Activated CD8-positive, alpha-beta memory T cell treated with anti-CD3 and anti-CD28 coated beads for 1 hour (primary cell): ENCODE measurements at places on chromosomes 5 and 9.

- DNase-seq, result no peak
Observed at GRCh38 chr5:142388696-142389095, 63.9 kb upstream of the SPRY4 start.

GRCh38 chr5:766666-767431 lies 17.7 kb downstream of the ZDHHC11B start:
- no peak for DNase-seq

DNA sequence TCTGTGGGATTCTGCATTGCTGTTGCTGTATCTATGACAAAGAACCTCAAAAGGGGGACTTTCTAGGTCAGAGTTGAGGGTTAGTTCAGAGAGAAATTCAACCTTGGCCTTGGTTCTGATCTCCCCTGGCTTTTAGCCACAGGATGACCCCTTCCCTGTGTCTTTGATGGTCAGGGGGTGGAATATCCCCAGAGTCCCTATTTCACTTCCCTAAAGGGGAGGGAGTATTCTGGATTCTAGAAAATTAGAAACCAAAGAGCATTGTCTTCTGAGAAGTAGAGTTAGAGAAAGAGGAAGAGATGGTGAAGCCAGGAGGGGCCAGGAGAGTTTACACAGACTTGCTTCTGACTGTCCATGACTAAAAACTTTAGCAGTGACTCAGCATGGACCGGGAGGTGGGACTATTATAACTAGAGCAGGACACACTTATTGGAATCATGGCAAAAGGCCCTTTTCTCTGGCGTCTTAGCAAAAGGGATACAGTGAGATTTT lies 56.2 kb upstream of the LPAR1 start:
- DNase-seq, result no peak

GRCh38 chr5:41747301-41747700 lies 122.9 kb downstream of the OXCT1 start:
- no peak for DNase-seq

DNA sequence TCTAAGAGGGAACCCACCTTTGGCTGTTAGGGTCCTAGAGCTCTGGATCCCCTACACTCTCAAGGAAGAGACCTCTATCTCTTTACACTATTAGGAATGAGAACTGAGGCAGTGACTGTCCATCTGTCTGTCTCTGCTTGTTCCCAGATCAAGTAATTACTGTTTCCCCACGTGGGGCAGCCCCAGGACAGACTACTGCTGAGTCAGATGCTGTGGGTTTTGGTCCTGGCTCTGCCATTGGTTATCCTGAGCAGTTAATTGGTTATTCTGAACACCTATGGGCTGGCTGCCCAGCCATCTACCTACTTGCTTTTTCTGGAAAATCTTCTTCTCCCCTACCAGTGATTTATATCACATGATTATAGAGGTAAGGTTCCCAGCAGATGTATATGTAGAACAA lies 33.3 kb downstream of the FBXO10 start:
- no peak for DNase-seq

DNA sequence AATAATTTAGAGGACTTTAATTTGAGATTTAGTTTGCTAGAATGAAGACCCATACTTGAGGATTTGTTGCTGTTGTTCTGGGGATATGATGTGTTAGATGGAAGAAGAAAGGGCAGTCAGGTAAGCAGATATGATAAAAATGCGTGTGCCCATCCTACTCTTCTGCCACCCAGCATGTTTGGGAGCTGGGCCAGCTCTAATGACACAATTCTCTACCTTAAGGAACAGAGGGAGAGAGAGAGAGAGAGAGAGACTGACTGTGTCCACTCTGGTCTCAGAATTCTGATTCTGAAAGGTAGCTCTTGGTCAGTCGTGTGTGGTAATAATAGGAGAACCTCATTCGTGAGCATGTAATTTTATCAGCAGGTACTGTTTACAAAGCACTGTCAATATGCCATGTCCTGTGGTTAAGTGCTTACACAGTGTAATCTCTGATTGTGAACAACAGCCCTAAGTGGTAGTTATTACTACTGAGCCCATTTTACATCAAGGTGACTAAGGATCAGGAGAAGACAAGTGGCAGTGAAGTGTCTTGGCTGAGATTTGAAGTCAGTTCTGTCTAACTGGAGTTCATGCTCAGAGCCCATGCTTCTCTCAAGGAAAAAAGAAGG lies 307.4 kb upstream of the SEMA6A start:
- DNase-seq, result no peak

DNA sequence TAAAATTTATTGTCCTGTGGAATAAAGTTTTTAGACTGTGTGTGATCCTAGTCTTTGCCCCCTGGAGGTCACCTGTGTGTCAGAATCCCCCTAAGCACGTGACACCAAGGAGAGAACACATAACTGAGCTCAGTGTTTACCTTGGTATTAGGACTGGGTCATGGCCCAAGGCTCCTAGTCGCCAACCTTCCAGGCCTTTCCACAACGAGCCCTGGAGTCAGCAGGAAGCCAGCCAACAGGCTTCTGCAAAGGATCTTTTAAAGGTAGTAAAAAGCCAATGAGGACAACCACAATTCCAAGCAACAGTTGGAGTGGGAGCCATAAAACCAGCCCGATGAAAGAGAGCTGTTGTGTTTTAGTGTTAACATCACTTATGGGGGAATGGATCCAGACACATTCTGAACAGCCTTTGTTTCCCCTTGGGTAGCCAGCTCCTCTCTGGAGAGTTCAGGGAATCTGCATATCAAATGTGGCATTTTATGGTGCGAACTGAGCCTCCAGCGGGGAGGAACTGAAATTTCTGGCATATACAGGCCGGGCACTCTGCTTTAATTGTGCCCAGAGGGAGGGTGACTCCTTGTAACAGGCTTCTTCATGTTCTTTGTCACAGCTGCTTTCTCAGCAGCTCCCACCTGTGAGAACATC lies 239.9 kb downstream of the FSTL4 start:
- DNase-seq, result no peak

- no peak for DNase-seq
Observed at GRCh38 chr5:146620031-146620668, 104.2 kb upstream of the GPR151 start.
